ENCODE measurements at places on chromosomes 6 and 20.

DNA sequence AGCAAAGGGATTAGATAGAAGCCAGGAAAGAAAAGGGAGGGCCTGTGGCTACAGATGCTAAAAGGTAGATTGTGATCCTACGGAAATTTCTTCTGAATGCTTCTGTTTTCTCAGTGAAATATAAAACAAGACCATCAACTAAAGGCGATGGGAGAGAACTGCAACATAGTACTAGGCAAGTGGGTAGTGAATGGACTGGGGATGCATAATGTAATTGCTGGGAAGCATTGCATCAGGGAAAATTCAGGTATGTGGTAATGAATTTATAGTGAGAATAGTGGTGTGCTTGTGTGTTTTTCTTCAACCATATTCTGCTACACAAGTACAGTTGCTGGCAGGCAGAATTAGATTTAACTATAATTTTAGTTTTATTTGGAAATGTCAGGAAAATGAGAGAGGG, 156.6 kb downstream of the OPN5 start:
- no peak for DNase-seq

GRCh38 chr6:37029249-37029971, 24.0 kb downstream of the FGD2 start:
- peak; percentile 98 for DNase-seq

GRCh38 chr6:154410619-154411072, 54.0 kb upstream of the IPCEF1 start:
- no peak for DNase-seq

DNA sequence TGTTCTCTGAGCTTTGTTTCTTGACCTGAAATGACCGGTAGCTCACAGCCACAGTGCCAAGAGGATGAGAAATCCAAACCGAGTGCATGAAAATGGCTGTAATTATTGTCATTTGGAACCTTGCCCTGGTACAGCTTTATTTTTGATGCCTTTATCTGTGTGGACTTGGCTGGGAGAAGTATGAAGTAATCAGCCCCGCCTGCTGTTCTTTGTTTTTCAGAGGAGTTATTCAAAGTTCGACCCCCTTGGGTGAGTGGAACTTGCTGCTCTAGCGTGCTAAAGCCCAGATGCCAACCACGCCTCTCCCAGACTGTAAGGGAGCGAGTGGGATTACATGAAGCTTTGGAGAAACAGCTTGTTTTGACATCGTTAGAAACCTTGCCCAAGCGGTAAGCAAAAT, 48.3 kb downstream of the ECT2L start:
- no peak for DNase-seq

- no peak for DNase-seq
Observed at GRCh38 chr6:15585760-15586214, 77.0 kb downstream of the DTNBP1 start.

DNA sequence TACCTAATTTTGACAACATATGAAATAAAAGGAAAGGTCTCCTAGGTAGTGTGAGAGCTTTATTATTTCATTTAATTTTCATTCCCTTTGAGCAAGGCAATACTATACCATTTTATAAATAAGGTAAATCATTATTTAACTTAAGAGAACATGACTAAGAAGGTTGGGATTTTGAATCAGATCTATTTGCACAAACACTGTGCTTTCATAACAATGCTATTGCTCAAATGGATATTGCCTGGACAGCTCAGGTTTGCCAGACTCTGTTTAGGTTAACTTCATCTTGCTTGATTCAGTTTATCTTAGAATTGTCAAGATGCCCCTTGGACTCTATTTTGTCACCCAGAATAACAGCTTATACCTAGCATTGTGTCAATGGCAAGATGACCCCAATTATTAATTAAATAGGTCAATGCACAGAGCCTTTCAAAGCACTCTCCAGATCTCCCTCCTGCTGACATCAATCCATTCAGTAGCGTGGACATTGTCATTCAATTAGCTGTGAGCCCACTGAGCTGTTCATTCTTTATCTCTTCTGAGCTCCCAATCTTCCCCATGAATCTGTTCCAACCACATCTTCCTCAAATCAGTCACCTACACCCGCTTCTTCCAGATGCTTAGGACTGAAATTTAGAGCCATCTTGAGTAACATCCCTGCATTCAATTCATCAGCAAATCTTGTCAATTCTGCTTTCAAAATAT, 42.1 kb upstream of the TMEM30A start:
- no peak for DNase-seq

DNA sequence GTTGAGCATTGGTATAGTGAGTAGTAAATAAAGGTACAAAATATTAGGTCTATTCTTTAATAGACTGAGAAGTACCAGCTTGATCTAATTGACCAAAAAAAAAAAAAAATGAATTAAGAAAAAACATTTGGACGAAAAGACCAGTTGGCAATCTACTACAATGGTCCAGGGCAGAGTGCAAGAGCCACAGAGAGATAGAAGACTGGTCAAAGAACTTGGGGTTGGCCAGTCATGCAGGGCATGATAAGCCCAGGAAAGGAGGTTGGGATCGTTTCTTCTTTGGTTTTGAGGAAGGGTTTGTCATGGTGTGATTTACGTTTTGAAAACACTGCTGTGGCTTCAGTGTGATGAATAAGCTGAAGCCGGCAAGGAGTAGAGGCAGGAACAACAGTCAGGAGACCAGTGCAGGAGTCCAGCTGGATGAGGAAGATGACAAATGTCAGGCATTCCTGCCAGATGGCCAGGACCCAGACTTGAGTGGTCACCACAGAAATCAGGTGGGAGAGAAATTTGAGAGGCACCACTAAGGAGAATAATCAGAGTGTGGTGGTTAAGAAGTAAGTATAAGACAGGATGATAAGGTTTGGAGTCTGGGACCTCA, 14.0 kb downstream of the SMLR1 start:
- no peak for DNase-seq

GRCh38 chr6:36979347-36979742, 6.7 kb downstream of the MTCH1 start:
- DNase-seq, result no peak

DNA sequence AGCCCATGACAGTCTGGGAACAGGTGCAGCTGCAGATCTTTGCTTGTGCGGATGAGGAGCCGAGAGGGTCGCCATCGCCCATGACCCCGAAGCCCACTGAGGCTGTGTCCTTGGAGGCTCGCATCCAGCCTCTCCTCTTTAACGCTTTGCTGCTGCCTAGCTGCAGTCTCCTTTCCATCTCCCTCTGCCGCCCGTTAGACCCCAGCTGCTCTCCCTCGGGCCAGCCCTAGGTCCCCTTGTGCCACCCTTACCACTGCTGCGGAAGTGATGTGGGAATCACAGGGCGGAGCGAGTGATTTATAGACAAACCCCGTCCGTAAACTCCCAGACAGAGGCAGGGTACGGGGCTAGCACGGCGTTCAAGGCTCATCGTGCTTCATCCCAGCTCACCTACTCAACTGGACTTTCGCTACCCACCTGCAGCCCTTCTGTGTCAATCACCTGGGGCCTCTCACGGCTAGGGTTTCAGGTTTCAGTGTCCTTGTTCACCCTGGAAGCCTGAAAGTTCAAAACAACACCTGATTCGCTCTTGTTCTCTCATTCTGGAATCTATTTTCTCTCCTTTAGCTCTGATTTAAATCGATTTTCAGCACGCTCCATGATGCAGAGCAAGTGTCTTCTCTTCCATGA, 76.1 kb downstream of the PAX1 start:
- no peak for DNase-seq

DNA sequence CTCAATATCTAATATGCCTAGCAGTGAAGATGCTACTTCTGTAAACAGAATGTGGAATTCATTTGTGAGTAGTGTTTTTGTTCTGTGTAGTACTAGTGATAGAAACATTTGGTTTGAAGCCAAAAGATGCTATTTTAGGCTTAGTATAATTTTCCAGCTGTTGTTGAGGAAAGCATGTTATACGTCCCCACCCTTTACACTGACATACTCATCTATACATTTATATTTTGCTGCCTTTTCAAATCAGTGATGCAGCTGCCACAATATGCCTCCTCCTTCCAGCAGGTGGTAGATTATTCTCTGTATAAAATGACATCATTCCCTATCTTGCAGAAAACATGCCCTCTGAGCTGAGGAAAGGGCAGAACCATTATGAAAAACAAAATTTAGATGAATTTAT, 1217.6 kb upstream of the GJE1 start:
- DNase-seq, result no peak

GRCh38 chr6:41560431-41561192, 14.4 kb downstream of the FOXP4 start:
- DNase-seq, result peak; percentile 41

DNA sequence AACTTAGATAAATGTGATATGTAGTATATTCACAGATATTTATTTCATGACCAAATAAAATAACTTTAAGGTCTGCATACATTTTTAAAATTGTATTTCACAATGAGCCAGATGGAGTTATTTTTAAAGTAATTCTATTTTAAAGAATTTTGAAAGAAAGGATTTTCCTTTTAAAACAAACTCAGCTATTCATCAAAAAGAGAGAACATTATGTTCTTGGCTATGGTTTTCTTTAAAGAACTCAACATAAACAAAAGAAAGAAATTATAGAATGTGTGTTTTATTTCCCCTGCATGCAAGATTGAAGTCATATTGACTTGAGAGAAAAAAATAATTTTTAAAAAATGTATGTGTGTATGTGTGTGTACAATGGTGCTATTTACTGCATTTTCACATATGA, 1023.6 kb upstream of the CITED2 start:
- DNase-seq, result no peak

DNA sequence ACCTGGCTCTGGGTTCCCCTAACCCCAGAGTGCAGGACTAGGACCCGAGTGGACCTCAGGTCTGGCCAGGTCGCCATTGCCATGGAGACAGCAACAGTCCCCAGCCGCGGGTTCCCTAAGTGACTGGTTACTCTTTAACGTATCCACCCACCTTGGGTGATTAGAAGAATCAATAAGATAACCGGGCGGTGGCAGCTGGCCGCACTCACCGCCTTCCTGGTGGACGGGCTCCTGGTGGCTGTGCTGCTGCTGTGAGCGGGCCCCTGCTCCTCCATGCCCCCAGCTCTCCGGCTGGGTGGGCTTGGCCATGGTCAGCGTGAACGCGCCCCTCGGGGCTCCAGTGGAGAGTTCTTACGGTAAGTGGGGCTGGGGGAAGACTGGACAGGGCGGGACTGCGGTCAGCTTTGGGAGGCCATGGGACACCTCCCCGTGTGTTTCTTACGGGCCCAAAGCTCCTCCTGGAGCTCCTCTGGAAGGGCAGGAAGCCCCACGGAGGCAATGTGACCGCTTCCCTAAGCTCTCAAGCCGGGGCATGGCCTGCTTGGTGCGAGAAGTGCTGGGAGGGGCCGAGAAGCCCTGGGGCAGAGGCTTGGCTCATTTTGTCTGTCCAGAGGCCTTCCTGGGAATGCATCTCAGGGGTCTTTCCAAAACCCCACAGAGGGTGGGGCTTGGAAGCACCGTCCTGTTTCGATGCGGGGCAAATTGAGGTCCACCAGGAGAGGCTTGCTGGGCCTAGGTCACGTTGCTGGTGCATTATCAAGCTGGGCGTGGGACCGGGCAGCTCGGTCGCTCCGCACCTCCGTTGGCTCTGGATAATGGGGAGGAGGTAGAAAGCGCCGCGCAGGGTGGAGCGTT, at the start of gene HNF4A:
Gene HNF4A, plus strand, starts transcription at position 202 of the 855 bp plus-strand sequence. Its CDS starts 106 bp downstream, at position 308.
- no peak for DNase-seq

GRCh38 chr20:17665756-17666155, 16.3 kb downstream of the RRBP1 start:
- DNase-seq, result no peak

DNA sequence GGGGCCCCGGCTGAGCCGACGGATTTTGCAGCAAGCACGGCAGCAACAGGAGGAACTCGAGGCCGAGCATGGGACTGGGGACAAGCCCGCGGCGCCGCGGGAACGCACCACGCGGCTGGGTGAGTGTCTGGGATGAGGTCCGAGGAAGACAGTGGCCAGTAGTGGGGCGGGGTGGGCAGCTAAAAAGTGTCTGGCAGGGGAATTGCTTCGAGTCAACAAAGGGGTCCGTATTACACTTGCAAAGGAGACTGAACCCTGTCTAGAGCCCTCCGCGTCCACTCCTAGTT, 356 bp downstream of the BYSL start:
- DNase-seq, result peak; percentile 38

DNA sequence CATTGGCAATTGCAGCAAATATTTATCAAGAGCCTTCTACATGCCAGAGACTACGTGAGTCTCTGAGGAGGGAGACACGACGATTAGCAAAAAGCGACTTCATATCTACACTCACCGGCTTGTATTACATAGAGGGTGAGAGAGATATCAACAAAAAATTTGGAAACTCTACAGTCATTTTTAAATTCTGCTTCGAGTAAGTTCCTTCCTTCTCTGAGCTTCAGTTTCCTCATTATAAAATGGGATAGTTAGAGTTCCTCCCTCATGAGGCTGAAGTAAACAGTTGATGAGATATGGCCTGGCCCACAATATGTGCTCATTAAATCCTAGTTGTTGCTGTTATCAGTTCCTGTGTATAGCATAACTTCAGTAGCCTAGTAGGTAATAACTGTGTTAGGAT, 64.1 kb upstream of the SIRPA start:
- no peak for DNase-seq

DNA sequence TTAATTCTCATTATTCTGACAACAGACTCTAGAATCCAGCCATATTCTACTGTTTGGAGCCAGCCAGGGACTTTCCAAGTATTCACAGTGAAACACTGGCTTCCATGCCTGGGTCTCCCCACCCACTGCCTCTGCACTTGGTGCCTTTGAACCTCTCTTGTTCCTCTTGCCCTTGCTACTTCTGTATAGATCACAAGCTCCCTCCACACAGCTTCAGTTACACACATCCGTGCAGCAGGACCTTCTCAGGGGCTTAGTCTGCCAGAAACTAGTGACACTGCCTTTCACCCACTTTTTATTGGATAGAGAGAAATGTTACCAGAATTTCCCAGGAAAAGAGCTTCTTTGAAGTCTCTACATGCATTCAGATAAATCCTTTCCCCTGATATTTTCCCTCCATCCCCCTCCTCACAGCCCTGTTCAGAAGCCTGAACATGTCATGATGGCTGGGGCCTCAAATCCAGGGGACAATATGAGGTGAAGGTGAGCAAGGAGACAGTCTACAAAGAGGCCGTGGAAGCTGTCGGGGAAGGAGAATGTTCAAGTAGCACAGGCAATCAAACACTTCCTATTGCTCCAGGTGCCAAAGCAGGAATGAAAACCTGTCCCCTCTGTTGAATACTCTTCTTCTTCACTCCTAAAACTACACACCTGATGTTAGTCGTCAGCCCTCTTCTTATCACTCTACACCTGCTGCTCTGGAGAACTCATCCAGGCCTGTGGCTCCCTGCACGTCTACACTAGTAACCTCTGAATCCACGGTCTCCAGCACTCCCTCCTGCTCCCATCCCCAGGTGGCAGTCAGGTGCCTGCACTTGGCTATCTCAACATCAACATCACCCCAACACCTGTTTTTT, 20.2 kb upstream of the HLA-DOA start:
- DNase-seq, result peak; percentile 95

DNA sequence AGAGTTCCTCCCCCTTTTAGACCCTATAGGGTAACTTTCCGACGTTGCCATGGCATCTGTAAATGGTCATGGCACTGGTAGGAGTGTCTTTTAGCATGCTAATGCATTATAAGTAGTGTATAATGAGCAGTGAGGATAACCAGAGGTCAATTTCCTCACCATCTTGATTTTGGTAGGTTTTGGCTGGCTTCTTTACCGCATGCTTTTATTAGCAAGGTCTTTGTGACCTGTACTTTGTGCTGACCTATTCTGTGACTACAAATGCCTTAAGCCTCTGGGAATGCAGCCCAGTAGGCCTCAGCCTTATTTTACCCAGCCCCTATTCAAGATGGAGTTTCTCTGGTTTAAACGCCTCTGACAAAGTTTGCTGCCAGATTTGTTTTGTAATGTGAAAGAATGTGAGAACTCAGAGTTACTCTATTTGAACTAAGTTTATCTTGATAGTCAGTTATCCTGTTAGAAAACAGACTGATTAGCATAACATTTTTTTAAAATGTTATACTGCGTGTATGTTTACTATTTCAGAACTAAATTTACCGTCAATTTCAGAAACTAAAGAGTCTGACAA, 111.3 kb upstream of the PRSS16 start:
- no peak for DNase-seq

All from inflammatory macrophage treated with lipopolysaccharide for 1 hour (primary cell).